ENCODE measurements at places on chromosomes 7 and 10.

DNA sequence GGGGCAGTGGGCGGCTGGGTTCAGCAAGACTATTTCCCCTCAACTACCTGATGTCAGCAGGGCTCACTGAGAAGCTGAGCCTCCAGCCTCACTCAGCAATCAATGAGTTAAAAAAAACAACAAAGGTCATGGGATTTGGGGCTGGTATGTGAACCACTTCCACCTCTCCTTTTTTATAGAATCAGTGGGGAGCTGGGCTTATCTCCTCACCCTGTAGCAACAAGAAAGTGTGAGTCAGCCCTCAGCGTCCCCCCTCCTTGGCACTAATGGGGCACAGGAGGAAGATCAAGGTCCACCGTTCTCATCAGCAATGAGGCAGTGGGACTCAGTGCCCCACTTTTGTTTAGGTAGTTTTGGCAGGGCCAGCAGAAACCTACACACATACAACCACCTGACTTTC lies 823.5 kb upstream of the POM121L12 start:
- DNase-seq, result no peak

DNA sequence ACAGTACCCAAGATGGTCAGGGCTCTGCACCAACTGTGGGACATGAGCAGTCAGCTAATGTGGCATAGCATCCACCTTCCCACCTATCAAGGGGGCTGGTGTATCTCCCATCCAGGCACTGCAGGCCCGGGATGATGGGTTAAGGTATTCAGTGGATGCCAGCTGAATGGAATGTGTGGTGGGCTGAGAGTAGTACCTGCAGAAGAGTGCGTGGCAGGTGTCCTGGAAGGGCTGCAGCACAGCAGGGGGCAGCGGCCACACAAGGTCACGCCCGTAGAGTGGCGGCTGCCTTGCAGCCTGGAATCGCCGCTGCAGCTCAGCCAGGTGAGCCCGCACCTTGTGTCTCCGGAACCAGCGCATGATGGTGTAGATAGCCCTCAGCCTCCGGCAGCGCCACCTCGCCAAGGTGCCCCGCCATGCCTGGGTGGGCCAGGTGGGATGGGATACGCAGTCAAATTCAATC lies 13.3 kb downstream of the MYO1G start:
- DNase-seq, result no peak

DNA sequence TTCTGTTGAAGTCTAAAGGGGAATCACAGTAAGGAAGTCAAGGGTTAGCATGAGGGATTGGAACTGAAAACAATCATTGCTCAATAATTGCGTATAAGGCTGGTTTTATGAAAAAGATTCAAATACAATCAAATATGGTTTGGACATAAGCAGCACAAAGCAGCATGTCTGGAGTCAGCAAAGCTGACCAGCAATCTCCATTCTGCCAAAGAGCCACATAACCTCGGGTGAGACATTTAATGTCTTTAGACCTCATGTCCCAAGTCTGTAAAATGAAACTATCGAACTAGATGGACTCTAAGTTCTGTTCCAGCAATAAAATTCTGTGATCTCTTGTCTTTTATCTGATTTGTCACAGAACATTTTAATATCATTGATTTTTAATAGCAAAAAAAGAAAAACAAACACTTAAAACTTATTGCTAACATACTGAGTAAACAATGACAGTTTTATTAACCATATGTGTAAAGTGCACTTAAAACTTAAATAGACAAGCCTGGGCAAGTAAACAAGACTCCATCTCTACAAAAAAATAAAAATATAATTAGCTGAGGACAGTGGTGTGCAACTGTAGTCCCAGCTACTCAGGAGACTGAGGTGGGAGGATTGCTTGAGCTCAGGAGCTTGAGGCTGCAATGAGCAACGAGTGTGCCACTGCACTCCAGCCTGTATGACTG lies 217.0 kb downstream of the MAGI2 start:
- DNase-seq, result no peak

DNA sequence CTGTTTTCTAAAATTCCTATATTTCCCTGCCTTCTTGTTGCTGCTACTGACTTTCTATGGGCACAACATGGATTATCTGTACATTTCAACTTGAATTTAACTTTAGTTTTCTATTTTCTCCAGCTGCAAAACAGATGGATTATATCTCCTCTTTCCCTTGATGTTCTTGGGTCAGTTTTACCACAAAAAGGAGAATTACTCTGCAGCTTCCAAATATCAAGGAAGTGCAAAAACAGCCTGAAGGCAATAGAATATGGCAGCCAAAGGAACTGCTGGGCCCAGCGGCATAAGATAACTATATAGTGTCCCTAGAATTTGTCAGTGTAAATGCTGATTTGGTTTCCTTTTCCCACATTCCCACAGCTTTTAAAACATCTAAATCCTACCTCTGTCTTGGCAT lies 29.1 kb downstream of the CPED1 start:
- DNase-seq, result no peak

DNA sequence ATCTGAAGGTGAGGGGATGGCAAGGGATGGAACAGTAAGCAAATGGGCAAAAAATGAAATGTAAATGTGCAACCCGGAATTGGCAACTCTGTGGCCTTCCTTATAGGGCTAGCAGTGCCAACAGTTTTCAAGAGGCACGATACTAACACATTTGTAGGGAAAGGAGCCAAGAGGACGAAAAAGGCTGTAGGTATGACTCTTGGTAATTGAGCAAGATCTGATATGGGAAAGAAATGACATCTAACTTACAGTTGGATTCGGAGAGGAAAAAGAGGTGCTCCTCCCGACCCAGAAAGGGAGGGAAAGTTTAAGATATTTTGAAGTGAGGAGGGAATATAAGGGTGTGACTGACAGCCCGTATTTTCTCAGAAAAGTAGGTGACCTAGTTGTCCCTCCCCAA lies 2.1 kb upstream of the CREM start:
- DNase-seq, result no peak
